Kidney epithelial cell (primary cell): ENCODE measurements at places on chromosomes 3 and 15. TPM values are rescaled to one million over a fixed set of nuclear protein-coding genes. Genes with fewer than 3 reads are reported as not detected.

GRCh38 chr3:72344236-72344635, 504.0 kb downstream of the SHQ1 start:
- DNase-seq, result no peak

DNA sequence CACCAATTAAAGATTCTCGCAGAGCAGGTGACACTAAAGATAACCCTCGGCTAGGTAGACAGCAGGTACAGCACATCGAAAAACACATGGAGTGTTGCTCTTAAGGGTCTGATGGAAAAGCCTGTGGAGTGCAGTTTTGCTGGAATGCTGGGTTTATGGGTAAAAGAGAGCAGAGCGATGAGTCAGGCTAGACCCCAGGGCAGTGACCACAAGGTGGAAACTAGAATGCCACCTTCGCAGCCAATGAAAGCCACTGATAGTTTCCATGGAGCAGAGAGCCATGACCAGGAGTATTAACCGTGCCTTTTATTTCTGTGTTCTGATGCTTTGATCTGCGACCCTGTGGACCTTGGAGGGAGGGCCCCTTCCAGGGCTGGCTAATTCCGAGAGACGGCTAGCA, 149.8 kb downstream of the GABRB3 start:
- no peak for DNase-seq

Gene GCNT3
- 2.0 and 3.9 TPM in 2 replicates for total RNA-seq

- DNase-seq, result no peak
Measured at GRCh38 chr15:60375306-60375705, 22.5 kb downstream of the ANXA2 start.

DNA sequence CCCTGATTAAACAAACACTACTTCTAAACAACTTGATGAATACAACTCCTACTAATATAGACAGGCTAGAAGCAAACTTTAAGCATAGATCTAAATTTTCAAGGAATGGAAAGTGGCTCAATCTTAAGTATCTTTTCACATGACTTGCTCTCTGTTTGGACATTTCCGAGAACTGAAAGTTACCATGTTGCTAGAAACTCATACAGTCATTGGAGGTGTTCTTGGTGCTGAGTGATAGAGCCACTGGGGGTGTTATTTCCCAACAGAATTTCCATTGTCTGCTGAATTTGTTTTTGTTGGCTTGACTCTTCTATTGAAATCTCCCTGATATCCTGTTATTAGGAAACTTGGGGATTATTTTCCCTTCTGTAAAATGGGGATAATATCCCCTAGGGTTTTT, 264.5 kb upstream of the RASGRP1 start:
- DNase-seq, result no peak

Gene RFC4
- total RNA-seq, result 33.3 and 35.0 TPM in 2 replicates

DNA sequence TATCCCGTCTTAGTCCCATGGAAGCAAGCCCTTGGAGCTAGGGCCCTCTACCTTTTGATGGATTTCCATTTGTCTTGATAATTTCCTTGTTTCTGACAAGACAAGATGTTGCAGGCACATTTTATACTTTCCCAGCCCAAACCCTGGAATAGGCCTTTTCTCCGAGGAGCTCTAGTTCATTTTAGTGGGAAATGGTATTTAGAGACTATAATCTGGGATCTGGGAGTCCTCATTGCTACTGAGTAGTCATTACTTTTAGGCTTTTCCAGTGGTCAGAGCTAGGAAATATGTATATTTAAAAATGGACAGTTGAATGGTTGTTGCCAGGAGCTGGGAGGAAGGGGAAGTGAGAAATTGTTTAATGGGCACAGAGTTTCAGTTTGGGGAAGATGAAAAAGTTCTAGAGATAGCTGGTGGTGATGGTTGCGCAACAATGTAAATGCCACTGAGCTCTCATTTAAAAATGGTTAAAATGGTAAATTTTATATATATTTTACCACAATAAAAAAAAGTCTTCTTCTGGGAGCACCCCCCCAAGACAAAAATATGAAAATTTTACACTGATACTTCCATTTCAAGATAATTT, 31.6 kb downstream of the MLH1 start:
- no peak for DNase-seq

DNA sequence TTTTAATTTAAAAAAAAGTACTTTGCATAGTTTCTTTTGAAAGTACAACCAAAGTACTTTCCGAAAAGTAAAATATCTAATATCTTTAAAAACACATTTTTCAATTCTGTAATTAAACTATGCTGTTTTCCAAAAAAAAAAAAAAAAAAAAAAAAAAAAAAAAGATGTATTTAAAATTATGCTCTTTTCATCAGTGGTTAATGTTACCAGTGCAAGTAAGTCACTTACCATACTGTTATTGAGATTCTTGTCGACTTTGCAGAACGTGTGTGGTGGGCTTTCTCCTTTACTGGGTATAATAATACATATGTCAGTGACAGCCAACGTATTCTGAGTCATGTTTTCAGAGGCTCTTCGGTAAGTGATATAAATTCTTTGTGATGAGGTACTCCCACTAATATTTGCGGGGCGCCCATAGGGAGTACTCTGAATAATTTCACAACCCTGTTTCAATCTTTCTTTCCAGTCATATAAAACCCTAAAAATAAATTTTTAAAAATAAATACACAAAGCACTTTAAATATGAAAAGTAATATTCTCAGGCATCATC, 39.9 kb downstream of the DENND4A start:
- DNase-seq, result no peak

Gene REC114
- total RNA-seq, result not detected in 2 replicates

GRCh38 chr3:150015901-150016300, 45.2 kb upstream of the PFN2 start:
- DNase-seq, result peak; percentile 14

DNA sequence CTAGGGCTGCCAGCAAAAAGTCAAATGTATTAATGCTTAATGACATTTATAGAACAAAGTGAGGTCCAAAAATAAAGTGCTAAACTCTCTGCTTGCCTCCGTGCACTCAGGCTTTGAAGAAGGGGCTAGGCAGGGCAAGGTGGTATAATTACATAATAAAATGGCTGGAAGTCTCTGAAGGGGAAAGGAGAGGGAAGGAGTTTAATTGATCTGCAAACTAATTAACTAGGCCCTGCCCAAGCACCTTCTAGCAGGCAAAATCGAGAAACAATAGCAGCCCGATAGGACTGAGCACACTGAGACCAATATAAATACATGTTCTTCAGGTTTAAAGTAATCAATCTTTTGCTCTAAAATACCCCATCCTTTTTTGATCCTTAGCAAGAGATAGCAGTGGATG, 13.0 kb downstream of the DIS3L start:
- no peak for DNase-seq

GRCh38 chr15:81419332-81419943, 45.4 kb upstream of the TMC3 start:
- DNase-seq, result no peak

Gene SPTSSB
- not detected in 2 replicates for total RNA-seq

- no peak for DNase-seq
Measured at GRCh38 chr3:188440340-188440972, 286.5 kb downstream of the LPP start.

GRCh38 chr3:127691974-127692373, 19.2 kb downstream of the ABTB1 start:
- no peak for DNase-seq

- no peak for DNase-seq
Measured at GRCh38 chr3:12574661-12575060, 17.8 kb downstream of the MKRN2 start.

DNA sequence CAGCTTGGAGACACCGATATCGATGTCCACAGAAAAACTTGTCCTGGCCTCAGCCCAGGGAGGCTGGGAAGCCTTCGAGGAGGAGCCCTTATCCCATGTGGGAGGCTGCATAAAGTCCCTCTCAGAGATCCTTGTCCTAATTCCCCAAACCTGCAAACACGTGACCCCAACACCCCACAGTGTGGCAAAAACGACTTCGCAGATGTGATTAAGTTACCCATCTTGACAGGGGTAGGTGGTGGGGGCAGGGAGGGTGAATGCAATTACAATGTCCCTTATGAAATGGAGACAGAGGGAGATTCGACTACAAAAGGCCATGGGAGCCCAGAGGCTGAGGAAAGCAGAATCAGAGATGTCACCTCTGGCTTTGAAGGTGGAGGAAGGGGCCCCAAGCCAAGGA, 2.3 kb upstream of the TLR9 start:
- DNase-seq, result no peak

- no peak for DNase-seq
Measured at GRCh38 chr3:197507081-197507480, 48.7 kb downstream of the BDH1 start.

DNA sequence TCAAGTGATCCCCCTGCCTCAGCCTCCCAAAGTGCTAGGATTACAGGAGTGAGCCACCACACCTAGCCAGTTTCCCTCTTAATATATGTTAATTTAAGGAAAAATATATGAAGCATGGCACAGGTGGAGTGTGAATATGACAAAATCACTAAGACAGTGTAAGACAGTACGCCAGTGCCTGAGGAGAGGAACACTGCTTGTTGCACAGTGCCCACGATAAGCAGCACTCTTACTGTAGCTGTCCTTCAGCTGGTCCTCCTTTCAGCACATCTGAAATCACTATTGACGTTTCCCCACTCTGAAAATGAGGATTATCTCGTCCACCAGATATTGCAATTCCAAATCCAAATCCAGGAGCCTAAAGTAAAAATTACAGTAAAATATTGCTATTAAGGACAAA, 49.3 kb downstream of the TJP1 start:
- no peak for DNase-seq

DNA sequence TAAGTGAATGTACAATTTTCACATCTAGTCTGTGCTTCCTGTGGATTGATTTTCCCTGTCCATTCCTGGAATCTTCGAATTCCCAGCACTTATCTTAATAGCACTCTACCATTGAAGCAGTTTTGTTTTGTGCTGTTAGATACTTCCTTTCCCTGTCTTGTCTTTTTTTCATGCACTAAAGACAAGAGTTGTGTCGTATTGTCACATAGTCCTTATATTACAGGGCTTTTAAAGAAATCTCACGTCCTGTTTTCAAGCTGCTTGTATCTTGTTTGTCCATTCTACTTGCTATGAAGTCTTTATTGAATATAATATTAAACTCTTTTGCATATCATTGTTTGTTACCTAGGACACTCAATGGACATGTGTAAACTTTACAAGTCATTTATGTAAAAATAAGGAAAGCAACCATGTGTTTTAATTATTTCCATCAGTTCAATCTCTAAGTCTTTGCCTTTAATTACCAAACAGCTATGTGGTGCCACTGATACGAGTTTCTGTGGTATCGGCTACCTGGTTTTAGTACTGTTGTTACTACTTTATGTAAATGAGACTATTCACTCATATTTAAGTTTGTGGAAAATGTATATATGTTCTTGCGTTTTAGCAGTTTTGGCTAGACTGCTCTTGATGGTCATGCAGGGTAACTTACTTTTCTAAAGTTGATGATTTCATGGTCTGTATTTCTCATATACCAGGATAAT, 10.3 kb downstream of the PIK3CA start:
- DNase-seq, result no peak

DNA sequence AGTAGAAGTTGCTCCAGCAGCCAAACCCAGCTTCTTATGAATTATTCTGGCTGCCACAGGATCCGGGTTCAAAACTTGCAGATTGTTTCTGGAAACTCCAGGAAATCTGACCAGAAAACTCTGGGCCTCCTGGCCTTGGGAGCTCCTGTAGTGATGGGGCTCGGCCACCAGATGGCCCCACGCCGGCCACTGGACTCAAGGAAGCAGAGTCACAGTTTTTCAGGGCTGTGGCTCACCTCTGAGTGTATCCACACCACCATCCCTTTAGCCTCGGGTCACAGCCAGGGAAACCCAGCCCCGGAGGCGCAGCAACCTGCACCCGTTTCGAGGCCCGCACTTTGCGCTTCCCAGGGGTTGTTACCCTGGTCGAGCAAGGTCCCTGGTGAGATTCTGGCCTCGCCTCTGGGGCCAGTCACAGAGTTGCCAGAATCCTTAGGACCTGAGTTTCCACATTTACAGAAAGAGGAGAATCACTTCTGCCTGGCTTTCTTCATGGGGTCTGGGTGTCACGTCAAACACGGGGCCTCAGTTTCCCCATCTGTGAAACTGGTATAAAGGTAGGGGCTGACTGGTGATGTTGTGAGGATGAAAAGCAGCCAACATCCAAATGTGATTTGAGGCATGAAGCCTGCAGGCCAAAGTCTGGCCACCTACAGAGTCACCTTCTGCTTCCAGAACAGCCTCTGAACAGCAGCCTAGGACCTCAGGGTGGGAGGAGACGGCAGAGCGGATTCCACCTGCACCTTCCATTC, 53.5 kb upstream of the LCTL start:
- peak; percentile 38 for DNase-seq
